ENCODE measurements at places on chromosomes 6 and 20. TPM values are rescaled to one million over a fixed set of nuclear protein-coding genes. Genes with fewer than 3 reads are reported as not detected.

The SIRPD gene
- 4.3 TPM for total RNA-seq

The EEF1A2 gene
- total RNA-seq, result 7.2 TPM

The POFUT1 gene
- 43.1 TPM for total RNA-seq

The CRISP2 gene
- total RNA-seq, result 0.96 TPM

The HLA-DRA gene
- 47.4 TPM for total RNA-seq

The PLTP gene
- 108 TPM for total RNA-seq

The PCSK2 gene
- 1.2 TPM for total RNA-seq

The POM121L2 gene
- total RNA-seq, result not detected

The FARS2 gene
- 13.5 TPM for total RNA-seq

The ZFP57 gene
- total RNA-seq, result not detected

All from umbilical cord (tissue), 2 donors.